ENCODE measurements at places on chromosomes 12 and 14.

GRCh38 chr14:38176379-38176778 is 31.3 kb upstream of the SSTR1 start:
- DNase-seq, result no peak

DNA sequence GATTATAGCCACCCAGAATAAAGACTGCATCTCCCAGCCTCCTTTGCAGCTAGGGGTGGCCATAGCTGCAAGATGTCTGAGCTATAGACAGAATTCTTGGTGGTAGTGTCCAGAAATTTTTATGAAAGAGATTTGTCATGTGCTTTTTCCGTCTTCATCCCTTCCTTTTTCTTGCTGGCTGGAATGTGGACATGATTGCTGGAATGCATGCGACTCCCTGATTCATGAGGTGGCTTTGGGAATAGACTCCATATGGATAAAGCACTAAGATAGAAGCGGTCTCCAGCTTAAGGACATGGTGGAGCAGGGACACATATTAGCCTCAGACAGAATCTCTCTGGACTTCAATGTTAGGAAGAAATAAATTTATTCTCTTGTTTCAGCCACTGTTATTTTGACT is 10.0 kb upstream of the HSPB8 start:
- DNase-seq, result no peak

DNA sequence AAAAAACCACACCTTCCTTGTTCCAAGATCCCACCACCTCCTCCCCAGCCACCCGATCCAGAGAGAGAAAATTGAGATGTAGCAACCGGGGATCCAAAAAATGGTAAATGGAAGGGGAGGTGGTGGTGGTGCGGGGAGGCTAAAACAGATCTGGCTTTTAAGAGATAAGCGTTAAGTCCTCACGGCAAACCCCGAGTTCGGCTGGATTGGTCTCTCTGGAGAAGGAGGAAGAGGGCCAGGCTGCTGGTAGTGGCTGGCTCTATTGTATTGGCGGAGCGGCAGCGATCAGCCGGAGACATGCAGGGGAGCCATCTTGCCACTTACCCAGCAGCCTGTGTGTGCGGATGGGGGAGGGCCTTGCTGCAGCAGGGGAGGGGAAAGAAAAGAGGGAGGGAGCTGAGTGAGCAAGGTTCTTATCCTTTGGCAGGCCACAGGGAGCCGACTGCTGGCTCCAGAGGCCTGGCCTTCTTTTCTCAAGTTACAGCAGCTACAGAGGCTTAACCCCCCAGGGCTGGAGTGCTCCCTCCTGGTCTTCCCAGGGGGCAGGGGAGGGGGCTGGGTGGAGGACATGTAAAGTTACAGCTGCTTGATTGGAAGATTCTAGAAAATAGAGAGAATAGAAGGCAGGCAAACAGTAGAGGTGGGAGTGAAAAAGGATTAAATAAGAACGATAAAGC is 14.1 kb upstream of the CDH24 start:
- no peak for DNase-seq

- peak; percentile 52 for DNase-seq
Observed at GRCh38 chr14:68978172-68978911, 760 bp downstream of the ACTN1 start.

GRCh38 chr12:80988986-80989385 is 51.3 kb upstream of the LIN7A start:
- no peak for DNase-seq

GRCh38 chr12:56759263-56759908 is 3.7 kb upstream of the HSD17B6 start:
- no peak for DNase-seq

DNA sequence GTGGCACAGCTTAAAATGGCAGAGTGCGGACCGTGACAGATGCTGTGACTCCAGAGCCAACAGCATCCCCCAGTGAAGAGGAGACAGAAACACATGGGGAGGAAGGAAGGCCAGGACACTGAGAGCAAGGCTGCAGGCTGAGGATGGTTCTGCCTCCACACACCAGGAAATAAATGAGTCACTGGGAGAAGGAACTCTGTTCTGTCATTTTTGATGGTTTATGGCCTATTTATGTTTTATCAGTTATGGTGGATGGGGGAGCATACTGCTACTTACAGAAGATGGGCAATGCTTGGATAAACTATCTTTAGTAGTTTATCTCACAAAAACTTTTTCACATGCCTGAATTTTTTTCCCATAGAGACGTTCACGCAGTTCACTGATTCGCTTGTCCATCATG is 33.8 kb downstream of the ZFYVE21 start:
- DNase-seq, result no peak

GRCh38 chr12:121858662-121859572 is at the start of gene HPD:
Gene HPD (minus strand): TSS chr12:121858859. CDS start chr12:121858823, 36 bp downstream.
- no peak for DNase-seq

DNA sequence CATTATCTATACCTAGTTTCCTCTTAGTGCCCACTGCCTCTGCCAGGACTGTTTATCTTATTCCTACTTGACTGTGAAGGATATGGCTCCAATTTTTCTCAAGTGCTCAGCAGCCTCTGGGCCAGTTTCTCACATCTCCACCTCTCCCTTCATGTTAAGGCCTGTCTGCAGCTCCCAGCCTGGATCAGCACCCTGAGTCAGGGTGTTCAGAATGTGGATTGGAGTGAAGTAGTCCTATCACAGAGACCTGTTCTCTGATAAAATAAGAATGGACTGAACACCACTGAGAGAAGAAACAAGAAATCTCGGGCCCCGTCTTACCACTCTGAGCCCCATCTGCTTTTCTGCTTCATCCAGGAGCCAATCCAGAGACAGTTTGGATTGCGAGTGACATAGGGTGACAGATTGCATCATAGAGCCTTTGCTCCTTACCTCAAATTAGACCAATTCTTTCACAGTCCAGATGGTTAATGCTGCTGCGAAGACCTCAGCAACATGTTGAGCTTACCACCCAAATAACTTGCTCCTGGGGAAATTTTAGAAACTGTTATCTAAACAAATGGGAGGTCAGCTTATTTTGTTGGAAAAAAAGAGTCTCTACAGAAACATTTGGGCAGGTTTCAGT is 473.1 kb downstream of the PDZRN4 start:
- peak; percentile 13 for DNase-seq

- DNase-seq, result no peak
Observed at GRCh38 chr14:100644383-100644782, 57.2 kb upstream of the BEGAIN start.

- no peak for DNase-seq
Observed at GRCh38 chr12:115983226-115983798, 294.2 kb downstream of the MED13L start.

DNA sequence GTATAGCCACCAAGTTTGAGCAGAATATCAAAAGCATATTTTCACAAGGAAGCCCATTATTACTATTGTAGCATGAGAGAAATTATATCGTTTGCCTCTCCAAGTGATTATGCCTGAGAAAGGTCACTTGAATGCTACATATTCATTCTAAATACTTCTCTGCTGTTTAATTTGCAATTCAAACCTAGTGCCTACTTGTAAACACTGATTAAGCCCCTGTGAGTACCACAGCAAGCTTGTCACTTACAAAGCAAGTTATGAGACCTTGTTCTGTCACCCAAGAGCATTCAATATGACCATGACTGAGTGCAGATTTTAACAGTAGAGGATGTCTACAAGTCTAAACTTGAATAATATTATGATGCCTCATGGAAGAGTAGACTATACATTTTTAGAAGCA is 124.7 kb upstream of the SSTR1 start:
- DNase-seq, result peak; percentile 76

GRCh38 chr12:90126125-90126524 is 417.5 kb upstream of the ATP2B1 start:
- no peak for DNase-seq

DNA sequence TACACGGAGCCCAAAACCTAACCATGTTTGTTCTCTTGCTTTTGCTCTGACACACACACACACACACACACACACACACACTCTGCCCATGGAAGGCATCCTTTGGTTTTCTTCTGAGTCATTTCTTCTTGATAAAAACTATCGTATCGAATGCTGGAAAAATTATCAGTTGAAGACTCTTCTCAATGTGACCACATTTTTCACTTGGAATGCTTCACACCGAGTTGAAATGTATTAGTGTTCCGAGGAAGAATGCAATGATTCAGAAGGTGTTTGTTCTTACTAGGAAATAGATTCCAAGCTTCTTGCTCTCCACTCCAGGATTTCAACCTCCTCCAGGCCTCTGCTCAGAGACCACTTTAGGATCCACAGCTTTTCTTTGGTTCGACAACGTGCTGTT is 226.3 kb downstream of the MON2 start:
- no peak for DNase-seq

DNA sequence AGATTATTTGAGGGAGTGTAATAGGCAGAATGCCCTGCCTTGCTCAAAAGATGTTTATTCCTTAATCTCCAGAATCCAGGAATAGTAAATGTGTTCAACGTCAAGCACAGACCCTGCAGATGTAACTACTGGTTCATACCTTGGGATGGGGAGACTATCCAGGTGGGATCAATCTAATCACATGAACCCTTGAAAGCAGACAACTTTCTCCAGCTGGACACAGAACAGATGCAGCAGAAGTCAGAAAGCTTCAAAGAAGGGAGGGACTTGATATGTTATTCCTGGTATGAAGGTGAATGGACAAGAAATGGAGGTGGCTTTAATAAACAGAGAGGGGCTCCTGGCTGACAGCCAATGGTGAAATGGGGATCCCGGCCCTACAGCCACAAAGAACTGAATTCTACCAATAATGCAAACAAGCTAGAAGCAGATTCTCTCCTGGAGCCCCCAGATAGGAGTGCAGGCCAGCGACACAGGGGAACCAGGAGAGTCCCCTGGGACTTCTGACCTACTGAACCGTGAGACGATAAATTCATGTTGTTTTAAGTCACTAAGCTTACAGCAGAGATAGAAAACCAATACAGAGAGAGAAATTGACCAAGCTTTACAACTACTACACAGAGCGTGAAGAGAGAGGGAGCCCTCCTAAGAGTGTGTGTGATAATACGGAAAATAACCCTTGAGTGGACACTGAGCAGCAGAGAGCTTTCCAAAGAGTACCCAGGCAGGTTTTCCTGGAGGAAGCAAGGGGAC is 133.5 kb upstream of the TMEM132C start:
- no peak for DNase-seq

DNA sequence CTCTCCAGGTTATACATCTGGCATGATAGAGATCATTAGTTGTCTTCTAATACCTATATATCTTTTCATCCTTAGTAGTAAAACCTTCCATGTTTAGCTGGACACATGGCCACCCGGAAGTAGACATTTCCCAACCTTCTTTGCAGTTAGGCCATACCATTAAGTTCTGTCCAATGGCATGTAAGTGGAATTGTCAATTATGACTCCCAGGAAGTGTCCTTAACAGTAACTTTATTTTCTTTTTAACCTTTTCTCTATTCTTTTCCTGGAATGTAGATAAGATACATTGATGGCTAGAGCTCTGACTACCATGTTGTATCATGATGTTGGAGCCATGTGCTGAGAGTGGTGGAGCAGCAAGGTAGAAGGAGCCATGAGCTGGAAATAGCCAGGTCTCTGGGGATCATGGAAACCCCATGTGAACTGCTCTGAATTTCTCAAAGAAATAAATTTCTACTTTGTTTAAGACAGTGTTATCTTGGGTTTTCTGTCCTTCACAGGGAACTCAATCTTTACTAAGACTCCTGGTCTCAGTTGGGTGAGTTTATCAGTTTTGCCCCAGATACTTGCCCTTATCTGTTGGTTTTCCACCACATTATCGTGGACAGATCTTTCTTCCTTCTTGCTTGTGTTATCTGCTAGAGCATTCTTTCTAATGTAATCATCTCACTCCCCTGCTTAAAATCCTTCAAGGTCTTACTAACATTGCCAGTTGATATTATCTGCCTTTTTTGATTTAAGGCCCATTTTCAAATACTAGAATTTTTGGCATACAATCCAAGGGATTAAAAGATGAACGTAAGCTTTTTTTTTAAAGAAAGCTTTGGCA is 5.1 kb upstream of the LTA4H start:
- DNase-seq, result no peak

- no peak for DNase-seq
Observed at GRCh38 chr14:94375552-94376107, 12.8 kb downstream of the SERPINA1 start.

DNA sequence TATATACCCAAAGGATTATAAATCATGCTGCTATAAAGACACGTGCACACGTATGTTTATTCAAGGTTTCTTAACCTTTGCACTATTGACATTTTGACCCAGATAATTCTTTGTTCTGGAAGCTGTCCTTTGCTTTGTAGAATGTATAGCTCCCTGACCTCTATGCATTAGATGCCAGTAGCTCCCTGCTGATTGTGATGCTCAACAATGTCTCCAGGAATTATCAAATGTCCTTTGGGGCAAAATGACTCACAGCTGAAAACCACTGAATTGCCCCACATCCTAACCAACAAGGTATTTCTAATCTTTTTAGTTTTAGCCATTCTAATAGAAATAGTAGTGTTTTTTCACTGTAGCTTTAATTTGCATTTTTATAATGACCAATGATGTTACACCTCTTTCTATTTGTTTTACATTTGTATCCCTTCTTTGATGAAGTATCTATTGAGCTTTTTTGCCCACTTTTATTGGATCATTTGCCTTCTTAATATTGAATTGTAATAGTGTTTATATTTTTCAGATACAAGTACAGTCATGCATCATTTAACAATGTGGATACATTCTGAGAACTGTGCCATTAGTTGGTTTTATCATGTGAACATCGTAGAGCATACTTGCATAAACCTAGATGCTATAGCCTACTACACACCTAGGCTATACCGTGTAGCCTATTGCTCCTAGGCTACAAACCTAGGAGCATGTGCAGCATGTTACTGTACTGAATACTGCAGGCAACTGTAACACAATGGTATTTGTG is 10.4 kb upstream of the NOPCHAP1 start:
- no peak for DNase-seq

- peak; percentile 64 for DNase-seq
Observed at GRCh38 chr14:68791902-68792677, 777 bp downstream of the ZFP36L1 start.

DNA sequence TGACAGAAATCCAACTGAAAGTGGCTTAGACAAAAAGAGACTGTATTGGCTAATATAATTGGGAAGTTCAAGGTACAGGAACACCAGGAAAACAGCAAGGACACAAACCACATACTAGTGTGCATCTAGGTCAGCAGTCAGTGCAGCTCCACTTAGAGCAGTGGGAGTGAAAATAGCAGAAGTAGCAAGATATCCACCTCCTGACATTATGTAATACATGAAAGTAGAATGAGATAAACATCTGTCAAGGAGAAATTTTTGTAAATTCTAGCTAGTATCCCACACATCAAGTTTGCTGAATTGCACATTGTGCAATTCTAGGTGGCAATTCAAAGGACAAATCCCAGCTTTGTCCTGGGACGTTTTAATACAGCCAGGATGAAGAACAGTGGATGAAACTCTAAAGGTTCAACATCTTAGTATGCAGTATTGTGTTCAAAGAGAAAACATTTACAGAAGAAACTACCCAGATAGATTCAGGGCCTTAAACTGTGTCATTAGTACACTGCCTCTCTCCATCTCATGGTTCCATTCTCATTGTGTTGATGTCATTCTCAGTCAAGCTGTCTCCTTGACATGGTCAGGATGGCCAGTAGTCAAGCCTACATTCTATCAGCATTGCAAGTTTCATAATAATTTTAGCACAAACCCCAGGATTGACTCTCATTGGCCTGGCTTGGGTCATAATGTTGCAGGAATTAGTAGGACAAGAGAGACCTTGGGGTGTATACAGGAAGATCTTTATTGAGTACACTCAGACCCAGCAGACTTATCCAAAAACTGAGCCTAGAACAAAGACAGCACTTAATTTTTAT is 56.8 kb downstream of the SDR9C7 start:
- DNase-seq, result no peak

GRCh38 chr12:61490526-61491498 is 769.4 kb upstream of the USP15 start:
- no peak for DNase-seq

Data from NCI-H1105 treated with DMSO at 0.1 percent for 48 hours (cell line).